ENCODE measurements at places on chromosomes 16 and 17. TPM values are rescaled to one million over a fixed set of nuclear protein-coding genes. Genes with fewer than 3 reads are reported as not detected.

- no peak for DNase-seq
Observed at GRCh38 chr16:73285436-73286201, 237.7 kb upstream of the ZFHX3 start.

TBC1D3L gene
- total RNA-seq = 20.5 TPM

NF1 gene
- 31.2 TPM for total RNA-seq

GRCh38 chr17:4884489-4884888 lies 14.8 kb upstream of the C17orf107 start:
- no peak for DNase-seq

DNA sequence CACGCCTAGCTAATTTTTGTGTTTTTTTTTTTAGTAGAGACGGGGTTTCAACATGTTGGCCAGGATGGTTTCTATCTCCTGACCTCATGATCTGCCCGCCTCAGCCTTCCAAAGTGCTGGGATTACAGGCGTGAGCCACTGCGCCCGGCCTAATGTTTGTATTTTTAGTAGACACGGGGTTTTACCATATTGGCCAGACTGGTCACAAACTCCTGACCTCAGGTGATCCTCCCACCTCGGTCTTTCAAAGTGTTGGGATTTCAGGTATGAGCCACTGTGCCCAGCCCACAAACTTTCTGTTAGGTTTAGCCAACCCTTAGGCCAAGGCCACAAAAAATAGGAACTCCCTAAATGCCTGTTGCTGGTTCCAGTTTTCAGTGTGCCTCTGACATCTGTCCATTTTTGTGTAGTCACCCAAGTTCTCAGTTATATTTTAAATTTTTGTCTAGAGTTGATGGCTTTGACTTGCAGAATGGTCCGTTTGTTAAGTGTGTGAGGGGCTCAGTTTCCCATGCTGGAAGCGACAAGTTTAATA lies 12.7 kb downstream of the CCL16 start:
- no peak for DNase-seq

TMEM238L gene
- total RNA-seq = not detected

CFAP97D1 gene
- total RNA-seq = not detected

Data from T-cell (primary cell).